ENCODE measurements at places on chromosomes 6 and 20.

DNA sequence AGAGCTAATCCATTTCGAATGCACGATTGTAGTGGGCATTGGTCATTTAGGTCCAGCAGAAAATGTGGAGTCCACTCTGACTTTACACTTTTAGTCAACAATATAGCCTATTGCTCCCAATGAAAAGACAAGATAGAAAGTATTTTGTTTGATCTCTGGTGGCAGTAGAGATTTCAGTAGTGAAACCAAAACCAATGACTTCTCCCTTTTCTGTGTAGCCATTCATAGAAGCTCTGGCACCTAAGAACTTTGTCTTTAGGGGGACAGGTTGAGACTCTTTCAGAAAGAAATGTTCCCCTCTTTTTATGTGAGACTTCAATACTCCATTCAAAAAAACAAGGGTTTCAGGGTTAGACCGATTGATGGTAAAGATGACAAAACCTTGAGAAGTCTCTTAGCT, 510.8 kb upstream of the POU3F2 start:
- H3K27ac ChIP-seq, result no peak overlapping the region
- H3K27me3 ChIP-seq, result no peaks in the 10 kb centered on the region
- H3K4me3 ChIP-seq, result no peak overlapping the region
- DNase-seq, result no peak
- no peaks in the 10 kb centered on the region for H3K36me3 ChIP-seq
- no peaks in the 10 kb centered on the region for H3K4me1 ChIP-seq

DNA sequence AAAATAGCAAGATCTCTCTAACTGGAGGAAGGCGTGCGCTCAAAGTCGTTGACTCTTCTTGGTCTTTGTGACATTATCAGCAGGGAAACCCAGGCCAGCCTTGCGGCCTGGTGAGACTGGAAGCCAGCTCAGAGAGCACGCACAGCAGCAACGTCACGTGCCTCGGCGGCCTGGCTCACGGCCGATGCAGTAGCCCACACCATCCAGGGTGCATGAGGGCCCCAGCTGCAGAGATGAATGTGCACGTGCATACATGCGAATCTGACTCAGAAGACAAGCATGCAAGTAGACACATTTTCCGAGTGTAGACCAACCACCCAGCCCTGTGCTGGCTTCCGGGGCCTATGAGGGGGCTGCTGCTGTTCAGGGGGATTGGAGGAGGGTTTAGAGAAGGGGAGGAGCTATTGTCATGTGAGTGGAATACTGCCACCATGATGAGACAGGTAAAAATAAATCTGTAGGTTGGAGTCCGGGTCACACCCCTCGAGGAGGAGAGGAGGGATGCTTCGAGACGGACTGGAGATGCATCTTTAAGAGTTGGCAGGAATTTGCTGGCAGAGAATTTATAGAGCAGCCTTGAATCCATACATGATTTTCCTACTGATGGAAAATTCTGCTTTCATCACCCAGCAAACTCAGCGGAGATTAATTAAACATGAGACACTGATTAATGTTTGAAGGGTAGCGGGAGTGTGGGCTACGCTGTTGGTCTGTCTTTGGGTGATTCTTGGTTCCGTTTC, 388.2 kb downstream of the CDH4 start:
- no peaks in the 10 kb centered on the region for H3K36me3 ChIP-seq
- no peaks in the 10 kb centered on the region for H3K4me1 ChIP-seq
- H3K27ac ChIP-seq, result no peak overlapping the region
- H3K27me3 ChIP-seq, result peaks cover 65% of the 10 kb centered on the region
- no peak overlapping the region for H3K4me3 ChIP-seq
- DNase-seq, result no peak

- no peak overlapping the region for H3K27ac ChIP-seq
- H3K36me3 ChIP-seq, result no peaks in the 10 kb centered on the region
- H3K27me3 ChIP-seq, result no peaks in the 10 kb centered on the region
- DNase-seq, result no peak
- no peaks in the 10 kb centered on the region for H3K4me1 ChIP-seq
Measured at GRCh38 chr6:158569036-158569435, 9.1 kb downstream of the TMEM181 start.

DNA sequence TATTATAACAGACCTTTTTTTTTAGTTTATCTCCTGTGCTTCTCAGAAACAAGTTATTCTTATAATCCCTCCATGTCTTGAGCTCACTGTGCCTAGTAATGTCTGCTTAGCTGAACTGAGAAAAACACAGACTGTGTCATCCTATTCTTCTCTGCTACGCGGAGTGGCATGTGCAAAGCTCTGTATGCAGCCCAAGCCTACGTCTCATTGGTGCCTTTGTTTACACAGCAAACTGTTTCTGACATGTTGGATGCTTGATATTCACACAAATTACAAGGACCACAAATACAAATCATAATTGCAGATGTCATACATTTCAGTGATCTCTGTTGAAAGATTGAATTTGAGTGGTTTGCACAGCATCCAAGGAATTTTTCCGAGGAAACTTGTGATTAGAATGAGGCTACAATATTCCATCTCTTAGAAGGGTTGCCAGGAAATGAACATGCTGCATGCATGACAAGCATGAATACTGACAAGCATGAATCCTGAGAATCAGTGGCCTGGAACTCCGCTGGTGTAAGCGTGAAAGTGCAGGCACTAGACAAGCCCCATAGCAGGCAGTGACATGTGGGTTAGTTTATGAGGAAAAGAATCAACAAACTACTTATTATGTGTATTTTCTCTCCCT, 128.4 kb upstream of the SGK1 start:
- no peak for DNase-seq
- no peaks in the 10 kb centered on the region for H3K27me3 ChIP-seq
- H3K27ac ChIP-seq, result no peak overlapping the region
- H3K4me1 ChIP-seq, result peaks cover 4% of the 10 kb centered on the region
- H3K36me3 ChIP-seq, result no peaks in the 10 kb centered on the region
- no peak overlapping the region for H3K4me3 ChIP-seq

- no peaks in the 10 kb centered on the region for H3K27me3 ChIP-seq
- no peaks in the 10 kb centered on the region for H3K36me3 ChIP-seq
- no peaks in the 10 kb centered on the region for H3K4me1 ChIP-seq
- no peak overlapping the region for H3K27ac ChIP-seq
- no peak overlapping the region for H3K4me3 ChIP-seq
Measured at GRCh38 chr6:55841341-55841740, 34.0 kb downstream of the BMP5 start.

- H3K27me3 ChIP-seq, result no peaks in the 10 kb centered on the region
- no peak overlapping the region for H3K4me3 ChIP-seq
- no peak for DNase-seq
- no peaks in the 10 kb centered on the region for H3K4me1 ChIP-seq
- H3K27ac ChIP-seq, result no peak overlapping the region
- H3K36me3 ChIP-seq, result no peaks in the 10 kb centered on the region
Measured at GRCh38 chr20:5797843-5798462, 47.8 kb downstream of the SHLD1 start.

DNA sequence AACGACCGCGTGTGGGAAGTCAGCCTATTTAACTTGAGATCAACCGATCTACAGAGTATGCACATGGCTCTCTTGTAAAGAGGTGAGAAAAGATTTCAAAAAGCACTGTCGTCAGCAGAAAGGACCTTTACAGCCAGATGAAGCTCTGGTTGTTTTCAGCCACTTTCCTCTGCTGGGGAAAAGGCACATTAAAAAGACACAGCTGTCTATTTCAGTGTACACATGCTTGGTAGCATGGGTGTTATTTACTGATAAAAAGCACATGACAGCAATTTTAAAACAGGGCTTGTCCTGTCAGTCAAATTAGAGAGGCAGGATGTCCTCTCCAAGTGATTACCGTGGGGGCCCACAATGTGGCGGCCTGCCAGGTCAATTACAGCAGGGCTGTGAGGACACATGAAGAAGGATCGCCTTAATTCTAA, 188.9 kb downstream of the PRKN start:
- H3K4me3 ChIP-seq, result no peak overlapping the region
- H3K27ac ChIP-seq, result no peak overlapping the region

GRCh38 chr6:33746651-33747100, at the start of gene IP6K3:
Gene IP6K3, minus strand, starts transcription at chr6:33746905. Its CDS starts 11,429 bp downstream, at chr6:33735476.
- no peaks in the 10 kb centered on the region for H3K27me3 ChIP-seq
- peaks cover 43% of the 10 kb centered on the region for H3K4me1 ChIP-seq
- H3K27ac ChIP-seq, result peak within 1 kb of the TSS; percentile 90
- peak within 1 kb of the TSS; percentile 49 for H3K4me3 ChIP-seq
- DNase-seq, result peak; percentile 86

DNA sequence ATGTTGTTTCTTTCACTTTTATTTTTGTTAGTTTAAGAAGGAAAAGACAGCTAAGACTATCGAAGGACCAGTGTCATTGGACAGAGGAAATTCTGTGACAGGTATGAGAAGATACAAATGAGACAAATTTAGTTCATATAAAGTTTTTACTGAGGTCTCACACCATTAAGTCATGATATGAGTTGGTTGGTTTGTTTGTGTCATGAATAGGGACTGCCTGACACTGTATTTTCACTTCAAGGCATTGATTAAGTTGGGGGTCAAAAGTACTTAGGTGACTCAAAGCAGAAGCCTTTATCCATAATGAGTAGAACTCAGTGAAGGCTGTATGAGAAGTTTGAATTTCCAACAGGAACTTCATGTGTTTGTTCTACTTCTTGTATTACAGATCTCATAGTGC, 21.3 kb upstream of the HIVEP2 start:
- H3K27ac ChIP-seq, result no peak overlapping the region
- H3K4me1 ChIP-seq, result no peaks in the 10 kb centered on the region
- no peaks in the 10 kb centered on the region for H3K27me3 ChIP-seq

- H3K36me3 ChIP-seq, result no peaks in the 10 kb centered on the region
- H3K4me1 ChIP-seq, result no peaks in the 10 kb centered on the region
- no peaks in the 10 kb centered on the region for H3K27me3 ChIP-seq
- H3K4me3 ChIP-seq, result no peak overlapping the region
Measured at GRCh38 chr20:43579861-43580793, 10.6 kb upstream of the IFT52 start.

DNA sequence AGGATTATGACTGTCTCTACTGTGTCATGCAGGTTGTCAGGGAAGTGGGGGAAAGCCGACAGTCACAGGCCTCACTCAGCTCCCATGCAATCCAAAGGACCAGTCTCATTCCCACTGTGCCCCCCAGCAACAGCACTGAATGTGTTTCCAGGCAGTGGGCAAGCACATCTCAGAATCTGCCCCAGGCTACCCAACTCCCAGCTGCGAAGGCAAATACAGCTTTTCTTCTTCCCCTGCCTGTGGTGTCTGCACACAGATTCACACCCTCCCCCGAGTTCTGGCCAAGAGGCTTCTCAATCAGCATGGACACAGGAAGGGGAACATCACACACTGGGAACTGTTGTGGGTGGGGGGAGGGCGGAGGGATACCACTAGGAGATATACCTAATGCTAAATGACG, 75.3 kb downstream of the SNAP91 start:
- H3K4me1 ChIP-seq, result no peaks in the 10 kb centered on the region
- no peaks in the 10 kb centered on the region for H3K36me3 ChIP-seq
- no peaks in the 10 kb centered on the region for H3K27me3 ChIP-seq
- no peak overlapping the region for H3K27ac ChIP-seq
- DNase-seq, result no peak

DNA sequence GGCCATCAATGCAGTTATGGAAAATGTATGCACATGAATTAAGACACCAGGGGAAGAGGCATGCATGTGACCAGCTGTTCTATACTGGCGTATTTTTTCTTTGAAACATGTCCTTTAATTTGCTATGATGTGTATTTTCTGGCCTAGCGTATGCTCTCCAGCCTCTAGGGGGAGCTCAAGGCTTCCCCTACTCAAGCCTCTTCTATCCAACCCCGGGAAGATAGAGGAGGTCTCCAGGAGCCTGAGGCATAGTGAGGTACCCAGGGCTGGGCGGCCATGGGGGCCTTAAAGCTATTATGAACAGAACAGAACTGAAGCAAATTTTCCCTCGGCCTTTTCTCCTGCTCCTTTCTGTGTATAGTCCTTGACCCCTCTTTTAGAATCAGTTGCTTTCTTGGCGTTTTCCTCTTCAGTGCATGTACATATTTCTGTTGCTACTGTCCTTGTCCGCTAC, 528.9 kb downstream of the MAFB start:
- DNase-seq, result peak; percentile 67
- no peaks in the 10 kb centered on the region for H3K4me1 ChIP-seq

DNA sequence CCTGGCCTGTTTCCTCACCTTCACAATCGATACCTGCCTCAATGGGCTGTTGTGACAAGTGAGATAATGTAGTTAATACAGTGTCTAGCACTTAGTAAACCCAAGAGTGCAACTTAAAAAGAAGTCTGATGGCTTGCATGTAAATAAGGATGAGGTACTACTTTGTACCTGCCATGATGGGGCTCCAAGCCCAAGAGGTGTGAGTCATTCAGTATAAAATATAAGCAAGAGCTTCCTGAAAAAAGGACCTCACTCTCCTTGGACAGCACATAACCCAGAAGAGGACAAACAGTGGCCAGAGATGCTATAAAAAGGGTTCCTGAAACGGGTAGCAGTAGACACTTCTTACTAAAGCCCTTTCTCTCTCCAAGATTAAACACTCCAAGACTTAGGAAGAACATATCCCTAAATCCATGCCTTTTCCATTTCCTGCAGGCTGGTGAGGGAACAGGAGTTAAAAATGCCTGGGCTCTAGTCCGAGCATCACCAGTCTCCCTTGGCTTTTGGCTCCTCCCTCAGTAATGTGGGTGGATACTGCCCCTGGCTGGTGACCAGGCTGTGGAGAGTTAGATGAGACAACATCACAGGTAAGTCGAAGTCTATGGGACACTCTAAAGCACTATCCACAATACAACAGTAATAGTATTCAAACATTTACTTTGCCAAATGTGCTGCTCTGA, 4.3 kb downstream of the UBE2V1 start:
- no peak for DNase-seq
- H3K27me3 ChIP-seq, result no peaks in the 10 kb centered on the region
- H3K4me1 ChIP-seq, result peaks cover 73% of the 10 kb centered on the region
- no peaks in the 10 kb centered on the region for H3K36me3 ChIP-seq

DNA sequence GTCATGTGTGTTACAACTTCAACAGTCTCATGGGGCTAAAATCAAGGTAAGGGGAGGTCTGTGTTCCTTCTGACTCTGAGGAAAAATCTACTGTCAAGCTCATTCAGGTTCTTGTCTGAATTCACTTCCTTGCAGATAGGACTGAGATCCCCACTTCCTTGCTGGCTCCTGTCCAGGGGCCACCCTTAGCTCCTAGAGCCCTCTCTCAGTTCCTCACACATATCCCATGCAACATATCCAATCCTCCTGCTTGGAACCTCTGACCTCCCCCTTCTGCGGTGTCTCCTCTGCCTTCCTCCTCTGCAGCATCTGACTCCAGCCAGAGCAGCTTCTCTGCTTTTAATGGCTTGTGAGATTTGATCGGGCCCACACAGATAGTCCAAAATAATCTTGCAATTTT, 27.1 kb upstream of the MICB start:
- DNase-seq, result peak; percentile 36
- H3K4me1 ChIP-seq, result no peaks in the 10 kb centered on the region
- H3K27ac ChIP-seq, result no peak overlapping the region
- no peaks in the 10 kb centered on the region for H3K27me3 ChIP-seq
- H3K4me3 ChIP-seq, result no peak overlapping the region
- H3K36me3 ChIP-seq, result no peaks in the 10 kb centered on the region
